ENCODE measurements at places on chromosomes 5 and 9.

GRCh38 chr5:50947906-50948683 lies 281.7 kb downstream of the PARP8 start:
- no peak for DNase-seq

DNA sequence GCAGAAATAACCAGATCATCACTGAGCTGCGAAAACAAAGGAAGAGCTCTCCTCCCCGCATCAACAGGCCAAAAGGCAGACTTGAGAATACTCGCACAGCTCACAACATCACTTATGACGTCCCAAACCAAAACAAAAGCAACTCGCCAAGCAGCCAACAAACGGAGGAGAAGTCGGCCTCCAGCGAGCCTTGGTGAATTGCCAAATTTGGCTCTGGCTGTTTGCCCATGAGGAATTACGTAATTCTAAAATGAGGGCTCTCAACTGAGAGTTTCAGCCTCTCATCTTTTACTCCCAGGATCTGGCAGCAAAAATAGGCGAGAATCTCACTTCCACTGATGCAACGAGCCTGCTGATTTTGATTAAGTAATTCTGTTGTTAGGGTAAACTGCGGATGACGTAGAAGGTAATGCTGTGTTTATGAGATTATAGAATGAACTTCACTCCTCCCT lies 51.7 kb upstream of the SEMA6A start:
- DNase-seq: no peak

DNA sequence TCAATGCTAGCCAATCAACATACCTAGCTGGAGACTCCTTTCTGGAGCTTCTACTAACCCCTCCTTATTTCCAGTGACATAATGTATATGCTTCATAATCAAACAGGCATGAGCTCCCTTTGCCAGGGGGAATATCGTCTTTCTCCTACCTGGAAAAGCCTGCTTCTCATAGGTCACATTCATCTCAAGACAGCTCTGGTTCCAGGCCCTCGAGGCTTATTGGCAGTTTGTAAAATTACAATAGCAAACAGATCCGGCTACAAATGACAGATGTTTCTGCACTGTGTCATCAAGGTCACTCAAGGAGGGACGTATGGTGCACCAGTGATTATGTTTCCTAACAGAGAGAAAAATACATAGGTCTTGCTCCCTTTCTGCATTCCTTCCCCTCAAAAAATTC lies 140.0 kb downstream of the SAXO1 start:
- no peak for DNase-seq

GRCh38 chr9:6214903-6215302 lies 704 bp upstream of the IL33 start:
- DNase-seq: no peak

DNA sequence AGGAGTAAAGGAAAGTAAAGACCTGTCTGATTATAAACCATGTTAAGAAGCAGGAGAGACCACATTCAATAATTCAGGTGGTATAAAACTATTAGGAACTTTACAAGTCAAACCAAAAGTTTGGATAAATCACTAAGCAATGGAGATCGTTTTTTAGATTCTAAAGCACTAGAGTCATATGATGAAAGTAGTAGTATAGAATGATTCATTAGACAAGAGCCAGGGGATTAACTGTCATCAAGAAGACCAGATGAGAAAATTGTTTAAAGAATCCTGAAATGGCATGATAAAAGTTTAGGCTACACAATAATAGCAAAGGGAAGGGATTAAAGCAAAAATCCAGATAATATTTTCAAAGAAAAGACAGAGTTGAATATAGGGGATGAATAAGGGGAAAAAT lies 12.9 kb upstream of the CARNMT1 start:
- no peak for DNase-seq

DNA sequence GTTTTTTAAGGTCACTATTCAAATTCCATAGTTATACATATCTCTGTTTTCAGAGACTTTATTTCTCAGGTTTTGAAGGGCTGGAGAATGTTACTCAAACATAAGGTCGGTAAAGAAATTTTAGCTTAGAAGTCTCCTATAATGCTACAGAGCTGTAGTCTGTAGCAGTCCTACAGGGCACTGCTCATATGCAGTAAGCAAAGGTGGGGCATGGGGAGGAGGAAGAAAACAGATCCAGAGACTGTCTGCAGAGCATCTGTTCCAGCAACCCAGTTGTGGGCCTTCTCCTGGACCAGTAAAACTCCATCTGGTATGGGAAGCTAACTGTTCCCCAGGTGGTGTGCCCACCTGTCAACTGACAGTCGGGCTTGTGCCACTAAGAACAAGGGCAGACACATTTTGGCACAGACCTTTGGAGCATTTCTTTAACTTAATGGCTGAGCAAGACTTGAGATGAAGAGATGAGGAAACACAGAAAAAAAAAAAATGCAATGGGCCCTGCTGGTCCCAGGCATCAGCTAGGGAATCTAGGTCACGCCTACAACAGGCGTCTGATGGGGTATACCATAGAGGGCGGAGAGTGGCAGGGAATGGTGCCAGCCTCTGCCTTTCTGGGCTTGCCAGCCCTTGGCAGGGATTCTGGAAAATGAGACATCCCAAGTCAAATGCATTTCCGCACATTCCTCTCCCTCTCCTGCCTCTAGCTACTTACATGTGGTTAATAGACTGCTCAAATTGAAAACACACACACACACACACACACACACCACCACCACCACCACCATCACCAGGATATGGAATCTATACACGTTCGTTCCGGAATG lies 218.9 kb downstream of the ARL15 start:
- no peak for DNase-seq

DNA sequence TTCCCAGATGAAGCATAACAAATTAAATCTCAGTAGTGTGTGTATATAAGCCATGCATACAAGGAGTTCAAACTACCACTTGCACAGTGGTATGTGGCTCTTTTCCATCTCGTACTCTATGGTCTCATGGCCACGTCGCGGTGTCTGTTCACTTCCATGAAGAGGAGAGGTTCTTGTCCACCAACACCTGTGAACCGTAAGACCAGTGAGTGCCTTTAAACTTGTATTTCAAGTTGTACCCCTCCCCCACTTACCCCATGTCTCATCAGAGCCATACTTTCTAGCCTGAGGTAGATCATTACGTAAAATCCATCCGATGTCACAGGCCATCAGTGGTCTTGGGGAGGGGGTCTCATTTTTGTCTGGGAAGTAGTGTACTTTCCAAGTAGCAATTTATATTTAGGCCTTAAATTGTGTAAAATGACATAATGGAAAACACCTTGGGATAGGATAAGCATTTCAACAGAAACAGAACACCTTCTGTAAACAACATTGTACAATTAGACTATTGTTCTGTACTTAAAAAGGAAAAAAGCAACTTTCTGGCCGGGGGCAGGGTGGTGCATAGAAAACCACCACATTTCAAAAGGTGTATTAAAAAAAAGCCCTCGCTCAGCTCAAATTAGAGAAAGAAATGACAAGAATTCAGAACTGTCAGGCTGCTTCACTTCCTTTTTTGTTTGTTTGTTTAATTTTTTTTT lies 163.0 kb downstream of the SMARCA2 start:
- DNase-seq: no peak

DNA sequence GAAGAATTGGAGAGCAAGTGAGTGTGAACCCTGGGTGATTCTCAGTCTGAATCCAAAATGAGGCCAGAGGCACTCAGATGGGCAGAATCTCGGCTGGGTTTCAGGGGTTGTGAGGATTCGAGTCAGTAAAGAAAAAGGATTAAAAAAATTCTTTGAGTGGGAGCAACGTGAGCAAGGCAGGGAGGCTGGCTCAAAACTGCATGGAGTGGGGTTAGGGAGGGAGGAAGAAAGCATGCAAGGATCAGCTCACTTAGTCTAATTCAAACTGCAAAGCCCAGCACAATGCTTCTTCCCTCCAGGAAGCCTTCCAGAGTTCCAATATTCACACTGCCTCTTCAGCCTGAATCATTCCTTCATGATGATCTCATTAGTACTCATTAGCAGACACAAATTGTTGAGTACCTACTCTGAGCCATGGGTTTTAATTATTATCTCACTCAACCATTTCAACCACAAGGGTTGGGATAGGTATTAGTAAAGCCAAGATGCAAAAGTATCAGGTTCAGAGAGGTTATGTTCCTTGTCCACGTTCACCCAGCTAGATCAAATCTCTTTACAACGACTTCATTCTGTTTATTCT lies 95.8 kb downstream of the BRINP1 start:
- no peak for DNase-seq

DNA sequence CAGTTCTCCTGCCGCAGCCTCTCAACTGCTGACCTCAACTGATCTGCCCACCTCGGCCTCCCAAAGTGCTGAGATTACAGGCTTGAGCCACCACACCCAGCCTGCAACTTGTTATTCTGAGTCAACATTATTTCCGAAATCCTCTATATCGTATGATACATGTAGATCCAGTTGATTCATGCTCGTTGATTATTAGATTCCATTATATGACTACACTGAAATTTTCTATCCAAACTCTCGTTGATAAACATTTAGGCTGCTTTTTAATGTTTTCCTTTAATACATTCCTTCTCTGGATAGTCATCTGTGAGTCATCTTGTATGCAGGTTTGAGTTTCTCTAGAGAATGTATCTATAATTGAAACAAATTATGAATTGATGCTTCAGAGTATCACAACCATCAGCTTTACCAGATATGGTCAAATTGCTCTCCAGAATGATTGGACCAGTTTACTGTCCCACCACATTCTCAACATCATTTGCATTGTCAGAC lies 4.1 kb downstream of the CDK7 start:
- DNase-seq: no peak

- no peak for DNase-seq
Observed at GRCh38 chr9:122367774-122368460, 2.9 kb upstream of the PTGS1 start.

- no peak for DNase-seq
Observed at GRCh38 chr9:73548201-73548600, 396.5 kb downstream of the ANXA1 start.

DNA sequence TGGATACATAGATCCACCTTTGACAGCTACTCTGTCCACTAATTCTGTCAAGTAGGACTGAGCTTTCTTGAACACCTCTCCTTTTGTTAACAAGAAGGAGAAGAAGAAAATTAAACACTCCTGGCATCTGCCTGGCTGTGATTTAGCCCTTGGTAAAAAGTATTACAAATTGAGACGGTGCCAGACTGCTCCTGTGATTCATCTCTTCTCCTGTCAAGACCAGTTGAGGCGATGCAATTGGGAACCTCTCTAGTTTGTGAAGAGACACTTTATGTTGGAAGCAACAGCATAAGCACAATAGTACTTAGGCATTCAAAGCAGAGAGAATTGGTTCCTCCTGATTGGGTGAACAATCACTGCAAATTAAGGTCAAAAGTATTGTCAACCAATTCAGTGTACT lies 72.7 kb downstream of the GHR start:
- DNase-seq: no peak

GRCh38 chr9:4366591-4367330 lies 66.9 kb upstream of the GLIS3 start:
- peak; percentile 65 for DNase-seq

DNA sequence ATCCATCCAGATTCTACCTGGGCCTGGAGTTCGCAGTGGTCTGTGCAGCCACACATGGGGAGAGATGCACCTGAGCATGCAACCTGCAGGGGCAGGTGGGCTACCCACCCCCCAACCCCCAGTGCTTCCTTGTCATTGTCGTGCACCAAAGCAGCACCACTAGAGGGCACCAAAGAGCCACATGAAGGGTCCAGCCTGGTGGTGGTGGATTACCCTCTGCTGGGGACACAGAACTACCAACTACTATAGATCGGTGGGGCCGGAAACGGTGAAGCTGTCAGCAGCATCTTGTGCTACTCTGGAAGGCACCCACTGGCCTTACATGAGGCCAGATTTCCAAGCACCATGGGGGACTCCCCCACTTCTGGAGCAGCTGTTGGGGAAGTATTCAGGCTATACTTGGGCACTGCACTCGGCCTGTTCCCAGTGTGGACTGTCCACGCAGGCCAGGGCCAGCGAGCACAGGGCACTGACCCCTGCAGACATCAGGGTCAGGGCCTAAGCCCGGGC lies 60.2 kb upstream of the TBC1D2 start:
- peak; percentile 88 for DNase-seq

DNA sequence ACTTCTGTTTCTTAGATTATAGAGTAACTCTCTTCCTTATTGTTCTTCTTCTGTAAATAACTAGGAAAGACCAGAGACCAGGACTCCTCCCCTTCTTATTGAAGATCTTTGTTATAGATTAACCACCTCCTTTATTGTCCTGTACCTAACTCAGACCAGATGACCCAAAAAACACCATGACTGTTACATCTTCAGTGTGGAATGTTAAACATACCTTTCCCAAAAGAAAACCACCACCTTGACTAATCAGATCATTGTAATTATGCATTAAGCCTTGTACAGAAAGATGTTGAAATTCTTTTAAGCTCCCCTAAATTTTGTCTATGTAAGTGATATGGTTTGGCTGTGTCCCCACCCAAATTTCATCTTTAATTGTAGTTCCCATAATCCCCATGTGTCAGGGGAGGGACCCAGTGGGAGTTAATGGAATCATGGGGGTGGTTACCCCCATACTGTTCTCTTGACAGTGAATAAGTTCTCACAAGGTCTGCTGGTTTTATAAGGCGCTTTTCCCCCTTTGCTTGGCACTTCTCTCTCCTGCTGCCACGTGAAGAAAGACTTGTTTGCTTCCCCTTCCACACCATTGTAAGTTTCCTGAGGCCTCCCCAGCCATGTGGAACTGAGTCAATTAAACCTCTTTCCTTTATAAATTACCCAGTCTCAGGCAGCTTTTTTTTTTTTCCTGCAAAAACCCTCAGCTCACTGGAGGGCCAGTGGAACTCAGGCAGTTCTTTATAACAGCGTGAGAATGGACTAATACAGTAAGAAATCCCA lies 26.3 kb downstream of the ARSB start:
- no peak for DNase-seq

DNA sequence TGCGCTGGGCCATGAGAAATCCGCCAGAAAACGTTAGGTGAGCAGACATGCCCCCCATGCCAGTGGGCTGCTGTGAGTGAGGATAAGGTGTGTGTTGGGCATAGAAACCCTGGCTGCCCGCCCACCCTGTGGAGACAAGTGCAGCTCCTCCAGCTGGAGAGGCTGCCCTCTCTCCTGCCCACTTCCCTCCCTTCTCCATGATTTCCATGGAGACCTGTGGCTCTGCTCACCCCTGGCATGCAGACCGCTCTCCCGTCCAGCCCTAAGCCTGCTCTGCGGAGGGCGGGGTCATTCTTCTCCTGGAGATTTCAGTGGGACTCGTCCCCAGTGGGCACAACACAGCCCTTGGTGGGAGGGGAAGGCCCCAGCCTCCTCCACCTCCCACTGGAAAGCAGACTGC lies 133.0 kb upstream of the FAM120A start:
- DNase-seq: peak; percentile 55

GRCh38 chr5:90878081-90878480 lies 319.5 kb downstream of the ADGRV1 start:
- no peak for DNase-seq

Measured in activated effector memory CD4-positive, alpha-beta T cell treated with anti-CD3 and anti-CD28 coated beads, Interleukin-2, amount 50 U/mL, for 16 hours (primary cell).